ENCODE measurements at places on chromosomes 1 and 21. TPM values are rescaled to one million over a fixed set of nuclear protein-coding genes. Genes with fewer than 3 reads are reported as not detected.

GRCh38 chr1:92749024-92749634 is 35.8 kb downstream of the EVI5 start:
- no peak for DNase-seq

DNA sequence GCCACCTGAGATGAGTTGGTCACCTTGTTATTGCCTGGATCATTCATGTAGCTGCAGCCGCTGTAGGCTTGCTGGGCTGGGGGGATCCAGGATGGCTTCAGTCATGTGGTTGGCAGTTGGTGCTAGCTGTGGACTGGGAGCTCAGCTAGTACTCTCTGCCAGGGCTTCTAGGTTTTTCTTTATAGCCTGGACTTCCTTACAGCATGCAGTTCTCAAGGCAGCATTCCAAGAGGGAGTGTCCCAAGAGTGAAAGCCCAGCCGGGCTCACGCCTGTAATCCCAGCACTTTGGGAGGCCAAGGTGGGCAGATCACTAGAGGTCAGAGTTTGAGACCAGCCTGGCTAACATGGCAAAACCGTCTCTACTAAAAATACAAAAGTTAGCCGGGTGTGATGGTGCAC is 23.7 kb upstream of the ACTL8 start:
- DNase-seq = no peak

GRCh38 chr1:81477710-81478109 is 323.0 kb upstream of the ADGRL2 start:
- DNase-seq = no peak

DNA sequence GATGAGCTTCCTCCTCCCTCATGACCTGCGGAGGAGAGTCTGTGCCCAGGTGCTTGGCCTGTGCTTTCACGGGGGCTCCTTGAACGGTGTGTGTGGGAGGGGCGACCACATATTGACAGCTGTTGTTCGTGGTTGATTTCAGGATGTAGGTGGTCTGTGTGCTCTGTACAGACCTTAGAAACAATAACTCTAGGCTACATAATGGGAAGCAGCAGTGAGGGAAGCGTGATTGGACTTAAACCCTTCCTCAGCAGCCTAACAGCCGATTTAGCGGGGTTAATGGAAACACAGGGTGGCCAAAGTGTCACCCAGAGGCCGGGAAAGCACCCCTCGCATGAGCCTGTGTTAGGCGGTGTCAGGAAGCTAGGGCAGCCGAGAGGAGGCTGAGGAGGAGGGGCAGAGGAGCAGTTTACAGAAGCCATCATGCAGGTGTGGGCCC is 56.0 kb downstream of the TBCE start:
- DNase-seq = no peak

GRCh38 chr1:115475252-115475651 is 137.2 kb upstream of the NGF start:
- DNase-seq = no peak

GRCh38 chr21:39660191-39660980 is 47.6 kb downstream of the B3GALT5 start:
- no peak for DNase-seq

DIO1 gene
- not detected for total RNA-seq

DNA sequence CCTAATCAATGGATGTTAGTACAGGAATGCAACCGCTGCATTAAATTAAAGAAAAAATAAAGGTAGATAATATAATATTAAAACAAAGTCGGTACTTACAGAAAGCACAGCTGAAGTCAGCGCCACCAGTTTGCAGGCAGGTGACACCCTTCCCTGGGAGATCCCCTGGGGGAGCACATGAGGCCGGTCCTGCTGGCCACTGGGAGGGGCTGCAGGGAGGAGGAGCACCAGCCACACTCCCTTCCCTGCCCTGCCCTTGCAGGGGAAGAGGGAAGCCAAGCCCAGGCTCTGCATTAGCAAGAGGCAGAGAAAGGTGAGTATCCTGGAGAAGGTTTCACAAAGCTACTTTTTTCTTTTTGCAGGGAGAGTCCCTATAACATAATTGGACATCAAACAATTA is 507.0 kb downstream of the AJAP1 start:
- DNase-seq = no peak
